ENCODE measurements at places on chromosomes 4 and X.

DNA sequence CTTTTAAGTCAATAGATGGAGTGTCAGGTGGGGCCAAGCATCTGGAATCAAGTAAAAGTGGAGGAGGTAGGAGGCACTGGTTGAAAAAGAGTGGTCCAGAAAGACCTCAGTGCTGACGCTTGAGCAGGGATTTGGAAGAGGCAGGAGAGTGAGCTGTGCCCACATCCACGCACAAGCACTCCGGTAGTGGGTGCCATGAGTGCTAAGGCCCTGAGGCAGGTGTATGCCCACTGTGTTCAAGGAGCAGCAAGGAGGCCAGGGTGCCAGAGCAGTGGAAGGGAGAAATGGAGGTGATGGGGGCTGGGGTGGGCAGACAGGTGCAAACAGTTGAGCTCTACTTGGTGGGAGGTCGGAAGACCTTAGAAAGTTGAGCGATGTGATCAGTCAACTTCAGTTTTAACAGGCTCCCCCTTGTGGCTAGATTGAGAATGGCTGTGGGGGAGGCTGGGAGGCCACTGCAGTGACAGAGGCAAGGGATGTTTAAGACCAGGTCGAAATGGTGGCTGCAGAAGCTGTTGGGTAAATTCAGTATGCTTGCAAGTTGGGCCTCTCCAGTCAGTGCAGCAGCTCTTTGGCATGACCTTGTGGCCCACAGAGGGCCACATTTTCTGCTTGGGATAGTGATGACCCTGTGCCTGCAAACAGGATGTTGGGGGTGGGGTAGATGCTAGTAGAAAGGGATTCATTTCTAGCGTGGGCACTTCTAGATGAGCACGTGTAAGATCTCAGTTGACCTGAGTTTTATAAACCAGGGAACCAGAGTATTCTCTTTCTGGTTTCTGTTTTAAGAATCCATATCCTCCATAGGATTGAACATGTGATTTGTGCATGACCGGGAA lies 12.7 kb downstream of the TKTL1 start:
- DNase-seq, result peak; percentile 68

DNA sequence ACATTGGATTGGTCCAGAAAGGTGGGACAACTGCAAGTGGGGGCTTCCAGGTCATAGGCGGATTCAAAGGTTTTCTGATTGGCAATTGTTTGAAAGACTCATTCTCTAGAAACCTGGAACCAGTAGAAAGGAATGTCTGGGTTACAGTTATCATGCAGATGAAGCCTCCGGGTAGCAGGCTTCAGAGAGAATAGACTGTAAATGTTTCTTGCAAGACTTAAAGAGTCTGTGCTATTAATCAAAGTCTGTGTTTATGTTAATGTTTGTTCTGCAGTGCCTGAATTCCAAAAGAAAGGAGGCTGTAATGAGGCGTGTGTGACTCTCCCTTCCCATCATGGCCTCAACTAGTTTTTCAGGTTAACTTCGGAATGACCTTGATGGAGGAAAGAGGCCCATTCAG lies 43.9 kb upstream of the GC start:
- DNase-seq, result no peak

GRCh38 chr4:28947374-28947773 lies 1772.8 kb upstream of the PCDH7 start:
- DNase-seq, result no peak

GRCh38 chr4:101370663-101371210 lies 23.4 kb upstream of the PPP3CA start:
- DNase-seq, result no peak

DNA sequence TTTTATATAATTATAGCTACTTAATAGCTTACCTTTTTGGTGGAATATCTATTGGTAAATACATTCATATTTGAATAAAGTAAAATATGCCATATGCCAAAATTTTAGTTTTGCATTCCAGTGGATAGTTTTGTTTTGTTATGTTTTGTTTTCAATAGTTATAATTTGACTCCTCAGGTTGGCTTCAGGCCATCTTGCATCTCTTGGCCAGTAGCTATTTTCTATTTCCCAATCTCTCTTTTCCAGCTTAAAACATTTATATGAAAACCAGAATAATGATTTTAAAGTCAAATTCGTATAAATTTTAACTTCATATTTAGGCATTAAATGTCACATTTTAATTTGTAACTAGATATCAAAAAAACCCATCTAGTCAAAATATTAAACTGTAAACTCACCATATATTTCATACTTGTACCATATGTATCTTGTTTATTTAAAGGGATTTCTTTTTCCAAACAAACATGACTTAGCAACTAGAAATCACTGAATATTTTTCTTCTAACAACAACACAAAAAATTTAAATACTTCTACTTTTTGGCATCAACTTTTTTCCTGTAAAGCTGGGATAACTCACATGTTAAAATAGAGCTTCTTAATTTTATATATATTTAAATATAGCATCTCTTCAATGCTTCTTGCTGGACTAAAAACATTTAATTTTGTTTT lies 1209.6 kb downstream of the PCDH7 start:
- no peak for DNase-seq

Data from activated T-cell treated with anti-CD3 and anti-CD28 coated beads for 24 hours (primary cell).